Bone marrow (tissue), 2 donors: ENCODE measurements at places on chromosomes 16 and 17.

GRCh38 chr17:50573866-50574611 is 13.5 kb downstream of the CACNA1G start:
- DNase-seq: no peak

GRCh38 chr16:30660424-30661261 is 2.4 kb downstream of the FBRS start:
- peak; percentile 15 for DNase-seq

DNA sequence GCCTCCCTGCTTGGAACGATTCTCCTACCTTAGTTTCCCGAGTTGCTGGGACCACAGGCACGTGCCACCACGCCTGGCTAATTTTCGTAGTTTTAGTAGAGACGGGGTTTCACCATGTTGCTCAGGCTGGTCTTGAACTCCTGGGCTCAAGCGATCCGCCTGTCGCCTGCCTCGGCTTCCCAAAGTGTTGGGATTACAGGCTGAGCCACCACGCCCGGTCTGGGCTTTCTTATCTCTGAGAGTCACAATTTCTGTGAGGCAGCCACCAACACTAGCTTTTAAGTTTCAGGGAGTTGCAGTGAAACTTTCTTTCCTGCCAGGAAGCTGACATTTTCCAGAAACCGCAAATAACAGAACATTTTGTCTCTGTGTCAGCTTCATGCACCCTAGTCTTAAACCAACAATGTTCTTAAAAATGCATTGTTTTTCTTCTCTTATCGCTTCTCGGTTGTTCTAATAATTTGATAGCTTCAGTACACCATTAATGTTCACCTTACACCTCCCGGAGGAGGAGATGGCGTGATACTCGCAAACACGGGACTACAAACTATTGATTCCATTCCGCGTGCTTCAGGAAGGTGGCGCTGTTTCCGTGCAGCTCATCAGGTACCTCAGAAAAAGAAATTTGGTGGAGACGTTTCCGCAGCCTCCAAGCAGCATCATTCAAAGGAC is 7.4 kb upstream of the DHRS7B start:
- DNase-seq: no peak

- no peak for DNase-seq
Observed at GRCh38 chr17:48993951-48994350, 3.2 kb upstream of the IGF2BP1 start.

GRCh38 chr17:63483038-63483437 is 6.2 kb downstream of the ACE start:
- no peak for DNase-seq
